ENCODE measurements at places on chromosomes 13 and 19.

- no peak for DNase-seq
These were observed 3.1 kb upstream of the ZNF471 start for GRCh38 chr19:56504581-56504980.

GRCh38 chr19:53538378-53539109 is 599 bp downstream of the ZNF331 start:
- DNase-seq: no peak

DNA sequence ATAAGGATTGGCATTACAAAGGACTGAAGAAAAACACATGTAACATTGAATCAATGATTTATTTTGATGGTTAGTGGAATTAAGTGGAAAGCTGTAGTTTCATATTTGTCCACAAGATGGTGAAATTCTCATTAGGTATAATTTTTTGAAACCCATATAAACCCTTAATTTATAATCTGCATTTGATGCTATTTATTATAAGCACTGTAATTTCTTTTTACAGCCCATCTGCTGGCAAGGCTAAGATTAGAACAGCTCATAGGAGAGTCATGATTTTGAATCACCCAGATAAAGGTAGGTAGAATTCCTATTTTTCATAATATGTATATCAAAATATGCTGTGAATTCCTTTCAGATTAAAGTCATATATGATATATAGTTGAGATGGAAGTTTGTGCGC is 62.2 kb downstream of the DNAJC15 start:
- no peak for DNase-seq

GRCh38 chr13:67125681-67126080 is 104.5 kb downstream of the PCDH9 start:
- DNase-seq: no peak

GRCh38 chr19:33309826-33310225 is 7.5 kb upstream of the CEBPA start:
- no peak for DNase-seq

DNA sequence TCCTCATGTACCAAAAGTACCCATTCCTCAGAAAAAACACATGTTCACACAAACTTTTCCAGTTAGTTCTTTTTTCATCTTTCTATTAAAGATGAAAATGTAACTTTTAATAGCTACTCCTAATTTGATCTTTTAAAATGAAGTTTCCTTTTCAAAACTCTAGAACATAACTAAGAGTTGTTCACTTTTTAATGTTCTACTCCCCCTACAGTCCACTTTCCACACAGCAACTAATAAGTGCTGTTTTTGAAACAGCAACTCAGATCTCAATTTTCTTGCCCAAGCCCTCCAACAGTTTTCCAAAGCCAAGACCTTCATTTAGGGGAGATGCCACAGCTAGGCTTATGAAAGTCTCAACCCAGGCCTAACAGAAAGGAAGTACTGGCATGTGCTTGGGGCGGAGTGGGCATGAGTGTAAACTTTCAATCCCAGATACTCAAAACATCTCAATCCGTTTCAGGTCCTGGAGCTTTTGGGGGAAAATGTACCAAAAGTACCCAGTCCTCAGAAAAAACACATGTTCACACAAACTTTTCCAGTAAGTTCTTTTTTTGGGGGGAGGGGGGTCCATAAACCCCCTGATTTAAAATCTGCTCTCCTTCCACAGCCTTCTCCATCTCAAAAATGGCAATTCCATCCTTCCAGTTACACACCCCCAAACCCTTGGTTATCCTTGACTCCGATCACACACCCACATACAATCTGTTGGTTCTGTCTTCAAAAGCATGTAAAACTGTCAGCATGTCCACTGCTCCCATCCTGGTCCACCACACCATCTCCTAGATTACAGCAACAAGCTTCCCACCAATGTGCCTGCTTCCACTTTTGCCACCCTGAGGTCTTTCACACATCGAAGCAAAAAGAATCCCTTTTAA is 2.0 kb downstream of the FBL start:
- DNase-seq: no peak
